ENCODE measurements at places on chromosomes 1 and 21. TPM values are rescaled to one million over a fixed set of nuclear protein-coding genes. Genes with fewer than 3 reads are reported as not detected.
A peak's percentile ranks its signal among the peaks of the same experiment; 100 is the strongest.

The PDE9A gene
- 16.7 TPM for total RNA-seq

The SLC1A7 gene
- total RNA-seq: not detected

The LIN28A gene
- total RNA-seq: not detected

The PLA2G2C gene
- total RNA-seq: not detected

The GJC2 gene
- total RNA-seq: 1.1 TPM

The STK40 gene
- total RNA-seq: 13.1 TPM

The C1orf94 gene
- total RNA-seq: 0.31 TPM

The ZNF691 gene
- total RNA-seq: 7.8 TPM

The PEAR1 gene
- total RNA-seq: 0.31 TPM

DNA sequence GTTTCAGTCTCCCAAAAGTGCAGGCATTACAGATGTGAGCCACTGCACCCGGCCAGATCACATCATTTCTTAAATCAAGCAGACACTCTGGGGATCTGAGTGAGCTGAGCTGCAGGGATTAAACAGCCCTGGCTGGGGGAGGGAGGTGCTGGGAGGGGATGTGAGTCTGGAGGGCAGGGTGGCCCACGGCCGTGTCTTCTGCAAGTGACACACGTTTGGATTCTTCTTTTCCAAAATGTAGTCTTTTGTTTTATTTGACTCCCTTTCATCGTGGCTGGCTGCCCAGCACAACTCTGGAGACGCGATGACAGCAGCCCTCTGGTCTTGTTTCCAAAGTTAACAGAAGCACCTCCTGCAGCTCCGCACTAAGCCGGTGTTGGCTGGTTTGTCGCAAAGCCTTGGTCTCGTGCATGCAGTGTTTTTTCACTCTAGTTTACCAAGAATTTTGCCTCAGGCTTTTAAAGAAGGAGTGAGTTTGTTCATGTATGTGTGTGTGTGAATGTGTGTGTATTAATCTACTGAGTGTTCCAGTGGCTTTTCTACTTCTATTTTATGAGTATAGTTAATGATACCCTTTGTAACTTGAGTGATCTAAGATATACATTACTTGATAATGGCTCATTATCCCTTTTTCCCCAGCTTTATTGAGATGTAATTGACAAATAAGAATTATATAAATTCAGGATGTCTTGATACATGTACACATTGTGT is 2.8 kb upstream of the KRTAP10-5 start:
- DNase-seq: no peak

- no peak for DNase-seq
These were observed 22.0 kb downstream of the SUCO start for GRCh38 chr1:172554915-172555314.

DNA sequence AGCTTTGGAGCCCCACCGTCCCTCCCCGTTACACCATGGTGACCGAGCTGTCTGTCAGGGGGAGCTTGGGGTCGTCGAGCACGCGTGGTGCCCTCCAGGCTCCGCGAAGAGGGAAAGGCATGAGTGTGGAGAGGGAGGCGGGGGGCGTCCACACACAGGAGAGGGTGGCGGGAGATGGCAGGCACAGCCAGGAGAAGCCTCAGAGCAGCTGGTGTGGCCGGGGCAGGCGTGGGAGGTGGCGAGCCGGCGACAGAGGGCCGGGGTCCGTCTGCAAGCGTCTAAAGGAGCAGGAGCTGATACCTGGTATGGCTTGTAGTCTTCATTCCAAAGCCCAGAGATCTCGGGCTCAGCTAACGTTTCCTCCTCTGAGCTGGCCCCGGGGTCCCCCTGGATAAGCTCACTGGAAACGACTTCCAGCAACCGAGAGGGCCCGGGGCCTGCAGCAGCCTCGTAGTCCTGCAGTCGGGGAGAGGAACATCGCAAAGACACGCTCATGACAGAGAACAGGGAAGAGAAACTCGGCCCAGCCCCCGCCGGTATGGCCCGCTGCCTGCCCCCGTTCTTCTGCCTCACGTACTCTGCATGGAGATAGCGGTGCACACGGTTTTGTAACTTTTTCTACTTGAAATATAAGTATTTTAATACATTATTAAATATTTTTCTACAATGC is 37.4 kb downstream of the CFAP74 start:
- DNase-seq: no peak

- no peak for DNase-seq
These were observed 987.5 kb upstream of the NCAM2 start for GRCh38 chr21:20010691-20011200.

- DNase-seq: no peak
These were observed 185.6 kb downstream of the RHOU start for GRCh38 chr1:228920831-228921230.

GRCh38 chr1:224528900-224529299 is 87.2 kb upstream of the CNIH3 start:
- DNase-seq: no peak

- DNase-seq: no peak
These were observed 6.3 kb upstream of the FOXD2 start for GRCh38 chr1:47431534-47431933.

GRCh38 chr1:234958066-234958705 is 170.5 kb downstream of the TOMM20 start:
- no peak for DNase-seq

GRCh38 chr1:224980181-224980580 is 50.7 kb downstream of the DNAH14 start:
- DNase-seq: no peak

DNA sequence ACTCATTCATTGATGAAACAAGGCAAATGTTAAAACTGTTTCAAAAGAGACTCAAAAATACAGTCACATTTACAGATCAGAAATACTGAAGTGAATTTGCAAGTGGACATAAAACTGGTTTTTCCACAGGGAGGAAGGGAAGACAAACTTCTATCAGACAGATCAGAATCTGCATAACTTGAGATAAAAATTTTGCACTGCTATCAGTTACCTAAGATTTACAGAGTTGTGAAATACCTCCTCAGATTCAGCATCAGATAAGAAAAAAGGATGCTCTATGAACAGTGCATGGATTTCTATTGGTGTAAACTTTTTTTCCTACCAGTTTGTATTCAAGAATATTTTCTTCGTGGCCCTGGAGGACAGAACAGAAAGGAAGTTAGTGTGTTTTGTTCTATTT is 575.4 kb downstream of the RWDD3 start:
- no peak for DNase-seq

DNA sequence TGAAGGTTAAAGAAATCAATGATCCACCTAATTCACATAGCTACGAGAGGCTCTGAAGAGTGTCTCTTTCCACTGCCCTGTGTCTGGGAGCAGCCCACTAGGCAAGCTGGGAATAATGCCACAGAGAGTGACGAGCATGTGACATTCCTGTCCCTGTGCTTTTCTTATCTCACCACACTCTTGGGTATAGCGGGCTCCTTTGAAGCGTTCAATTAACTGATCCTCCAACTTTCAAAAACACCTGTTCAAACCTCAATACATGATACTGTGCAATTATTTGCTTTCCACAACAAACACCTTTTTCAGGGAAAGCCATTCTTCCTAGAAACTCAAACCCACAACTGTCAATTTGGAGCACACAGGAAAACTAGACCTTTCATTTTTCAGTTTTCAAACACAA is 43.4 kb downstream of the PLPP3 start:
- DNase-seq: no peak

GRCh38 chr21:41429305-41429704 is 3.3 kb downstream of the MX1 start:
- no peak for DNase-seq

DNA sequence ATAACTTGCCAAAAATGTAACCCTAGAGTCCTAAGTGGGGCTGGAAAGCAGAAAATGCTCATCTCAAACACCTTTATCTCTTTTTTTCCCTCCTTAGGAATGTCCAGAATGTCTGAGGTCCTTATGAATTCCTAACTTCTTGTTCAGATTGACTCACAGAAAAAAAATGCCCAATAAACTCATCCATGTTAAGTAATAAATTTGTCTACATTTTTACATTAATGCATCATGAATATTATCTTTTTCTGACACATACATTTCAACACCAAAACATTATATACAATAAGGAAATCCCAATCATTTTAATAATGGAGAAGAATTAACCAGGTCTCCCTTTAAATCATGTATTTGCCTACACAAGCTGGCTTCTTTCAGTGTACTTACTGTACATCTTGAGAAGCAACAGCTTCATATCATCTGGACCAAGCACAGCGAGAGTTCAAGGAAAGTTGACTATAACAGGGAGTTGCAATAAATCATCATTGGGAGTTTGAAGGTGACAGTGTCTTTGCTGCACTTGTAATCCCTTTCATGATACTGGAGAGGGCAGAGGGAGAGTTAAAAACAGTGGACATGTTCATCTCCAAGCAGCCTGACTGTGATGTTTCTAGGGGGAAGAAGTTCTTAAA is 565.2 kb downstream of the LTN1 start:
- DNase-seq: no peak

DNA sequence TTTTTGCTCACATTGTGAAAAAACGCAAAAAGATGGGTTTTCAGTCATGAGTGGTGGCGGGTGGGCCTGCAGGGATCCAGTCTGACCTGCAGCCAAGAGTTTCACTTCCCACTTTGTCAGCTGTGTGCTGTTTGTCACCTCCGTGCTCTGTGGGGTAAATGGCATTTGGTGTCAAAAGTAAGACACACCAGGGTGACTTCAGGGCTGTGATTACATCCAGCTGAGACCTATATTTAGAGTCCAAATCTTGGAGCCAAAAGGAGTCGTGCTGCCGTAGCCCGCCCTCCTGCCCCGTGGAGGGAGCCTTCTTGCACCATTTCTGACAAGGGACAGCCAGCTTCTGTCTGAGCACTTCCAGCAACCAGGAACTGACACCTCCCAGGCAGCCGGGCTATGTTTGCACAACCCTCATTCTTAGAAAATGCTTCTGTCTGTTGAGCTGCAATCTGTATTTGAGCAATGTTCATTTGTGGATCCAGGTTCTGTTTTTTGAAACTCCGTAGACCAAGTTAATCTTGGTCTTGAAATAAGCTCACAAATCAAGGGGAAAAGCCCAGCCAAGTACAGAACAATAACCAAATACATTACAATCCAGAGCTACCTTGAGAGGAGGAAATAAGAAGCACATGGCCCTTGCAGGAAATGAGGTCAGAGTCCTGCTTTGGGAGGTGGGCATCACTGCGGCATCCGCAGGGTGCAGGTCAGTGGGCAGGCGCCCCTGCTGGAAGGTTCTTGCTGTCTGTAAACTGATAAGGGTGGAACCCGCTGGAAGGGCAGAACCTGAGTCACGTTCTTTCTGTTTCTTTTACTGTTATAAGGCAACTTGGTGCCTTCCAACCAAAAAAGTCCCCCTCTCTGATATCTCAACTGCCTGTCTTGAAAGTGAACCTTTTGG is 14.4 kb downstream of the ABCG1 start:
- DNase-seq: peak; percentile 69

DNA sequence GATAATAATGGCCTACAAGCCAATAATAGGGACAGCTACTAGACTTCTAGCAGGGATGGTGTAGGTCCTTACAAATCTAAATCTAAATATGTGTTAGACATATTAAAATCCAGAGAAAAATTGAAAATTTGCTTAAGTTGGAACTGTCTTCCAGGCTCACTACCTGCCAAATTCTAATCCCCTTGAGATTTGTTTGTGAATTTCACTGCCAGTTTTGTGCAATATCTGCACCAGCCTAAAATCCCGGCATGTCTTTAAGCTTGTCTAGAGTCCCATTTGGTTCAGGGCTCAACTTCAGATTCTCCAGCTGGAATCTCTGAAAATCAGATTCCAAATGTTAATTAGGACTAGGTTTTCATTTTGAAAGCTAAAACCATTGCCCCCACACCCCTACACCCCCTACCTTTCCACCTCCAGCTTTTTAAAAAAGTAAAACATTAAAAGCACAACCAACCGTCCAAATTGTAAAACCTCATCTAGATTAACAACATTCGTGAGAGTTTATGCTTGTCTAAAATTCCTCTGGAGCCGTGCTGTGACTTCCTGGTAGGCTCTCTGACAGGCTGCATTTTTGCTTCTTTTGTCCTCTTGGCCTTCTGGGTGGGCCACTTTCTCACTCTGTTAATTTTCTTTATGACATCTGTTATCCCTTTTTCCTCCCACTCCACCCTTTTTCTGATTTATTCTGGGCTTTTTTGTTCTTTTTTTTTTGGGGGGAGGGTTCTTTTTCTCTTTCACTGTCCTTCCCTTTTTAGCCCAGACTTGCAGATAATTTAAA is 348.7 kb downstream of the PAPPA2 start:
- no peak for DNase-seq

GRCh38 chr1:201349092-201349491 is 28.4 kb downstream of the TNNT2 start:
- no peak for DNase-seq

- no peak for DNase-seq
These were observed 178.1 kb downstream of the SLC45A1 start for GRCh38 chr1:8495928-8496401.

GRCh38 chr1:109802901-109803561 is 39.3 kb upstream of the EPS8L3 start:
- peak; percentile 48 for DNase-seq

DNA sequence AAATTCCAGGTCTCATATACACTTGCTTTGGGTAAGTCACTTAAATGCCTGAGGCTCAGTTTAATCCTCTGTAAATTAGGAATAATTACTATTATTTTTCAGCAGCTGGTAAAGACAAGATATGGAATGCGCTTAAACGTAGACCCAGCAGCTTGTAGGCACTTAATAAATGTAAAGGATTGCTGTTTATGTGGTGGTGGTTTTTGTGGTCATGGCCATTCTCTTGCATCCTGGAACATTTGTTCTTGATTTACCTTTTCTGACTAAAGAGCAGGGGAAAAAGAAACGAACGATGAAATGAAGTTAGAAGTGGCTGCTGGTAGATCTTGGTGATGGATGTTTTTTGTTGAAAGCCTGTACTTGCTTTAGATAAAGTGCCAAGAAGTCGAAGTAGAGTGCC is 195.0 kb upstream of the FOXD3 start:
- no peak for DNase-seq
